ENCODE measurements at places on chromosomes 4 and X.

- DNase-seq = no peak
These were observed 41.2 kb downstream of the RASL11B start for GRCh38 chr4:52903273-52903672.

- DNase-seq = no peak
These were observed 42.3 kb downstream of the GABRB1 start for GRCh38 chr4:47073647-47074046.

- no peak for DNase-seq
These were observed 62.7 kb upstream of the SORBS2 start for GRCh38 chr4:185874516-185875230.

DNA sequence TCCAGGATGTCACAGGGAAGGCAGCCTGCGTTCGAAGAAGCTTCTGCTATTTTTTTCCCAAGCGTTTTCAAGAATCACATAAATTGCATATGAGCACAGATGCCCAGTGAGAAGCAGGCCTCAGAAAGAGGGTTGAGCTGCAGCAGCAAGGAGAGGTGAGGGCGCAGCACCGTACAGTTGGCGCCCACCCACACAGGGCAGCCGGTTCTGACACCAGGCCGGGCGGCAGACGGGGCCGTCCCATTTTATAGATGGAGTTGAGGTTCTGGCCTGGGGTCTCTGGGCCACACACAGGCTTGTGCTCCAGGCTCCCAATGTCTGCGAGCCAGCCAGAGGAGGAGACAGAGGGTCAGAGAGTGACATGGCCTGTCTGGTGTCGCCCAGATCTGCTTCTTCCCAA is 22.8 kb downstream of the CPZ start:
- no peak for DNase-seq

GRCh38 chr4:24734511-24734910 is 60.9 kb upstream of the SOD3 start:
- DNase-seq = no peak

GRCh38 chrX:30570505-30570904 is 7.1 kb downstream of the TASL start:
- no peak for DNase-seq

- DNase-seq = no peak
These were observed 73.6 kb downstream of the MED28 start for GRCh38 chr4:17688011-17688441.

DNA sequence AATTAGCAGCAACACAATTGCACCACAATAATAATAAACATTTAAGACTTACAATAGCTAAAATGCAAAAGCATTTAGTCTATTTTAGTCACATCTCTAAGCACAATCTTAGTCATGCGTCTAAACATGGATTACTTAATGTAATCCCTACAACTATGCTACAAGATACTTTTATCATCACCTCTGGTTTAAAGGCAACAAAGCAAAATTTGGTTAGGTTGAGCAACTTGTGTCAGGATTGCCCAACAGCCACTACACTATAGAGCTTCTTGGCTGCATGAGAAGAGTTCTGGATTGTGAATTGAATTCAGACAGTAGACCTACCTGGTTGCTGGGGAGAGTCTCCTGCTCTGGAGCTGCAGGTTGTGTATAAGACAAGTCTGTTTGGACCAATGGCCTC is 146.5 kb upstream of the PUDP start:
- DNase-seq = no peak

DNA sequence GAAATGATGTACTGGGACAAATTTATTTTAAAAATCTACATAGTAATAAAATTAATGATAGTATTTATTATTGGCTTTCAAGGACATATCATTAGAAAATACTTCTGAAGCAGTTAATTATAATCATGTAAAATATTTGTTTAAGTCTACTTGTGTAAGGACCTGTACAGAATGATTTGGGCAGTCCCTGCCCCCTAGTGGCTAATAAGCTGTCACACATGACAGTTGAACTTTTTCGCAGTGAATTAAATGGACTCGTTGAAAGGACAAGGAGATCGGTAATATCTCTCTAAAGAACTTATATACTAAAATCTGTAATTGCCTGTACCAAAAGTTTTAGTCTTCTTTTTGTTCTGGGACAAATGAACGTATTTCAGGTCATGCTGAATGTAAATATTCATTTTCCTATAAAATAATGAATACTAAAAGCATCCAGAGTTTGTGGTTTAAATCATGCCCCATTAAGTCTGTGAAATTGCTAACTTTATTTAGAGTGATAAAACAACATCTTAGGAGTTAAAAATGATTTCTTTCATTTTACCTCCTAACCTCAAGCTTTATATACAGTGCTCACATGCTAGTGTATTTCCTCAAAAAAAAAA is 13.6 kb downstream of the EXOC1 start:
- DNase-seq = no peak

- no peak for DNase-seq
These were observed 299.5 kb downstream of the ARHGAP24 start for GRCh38 chr4:85774489-85774888.

DNA sequence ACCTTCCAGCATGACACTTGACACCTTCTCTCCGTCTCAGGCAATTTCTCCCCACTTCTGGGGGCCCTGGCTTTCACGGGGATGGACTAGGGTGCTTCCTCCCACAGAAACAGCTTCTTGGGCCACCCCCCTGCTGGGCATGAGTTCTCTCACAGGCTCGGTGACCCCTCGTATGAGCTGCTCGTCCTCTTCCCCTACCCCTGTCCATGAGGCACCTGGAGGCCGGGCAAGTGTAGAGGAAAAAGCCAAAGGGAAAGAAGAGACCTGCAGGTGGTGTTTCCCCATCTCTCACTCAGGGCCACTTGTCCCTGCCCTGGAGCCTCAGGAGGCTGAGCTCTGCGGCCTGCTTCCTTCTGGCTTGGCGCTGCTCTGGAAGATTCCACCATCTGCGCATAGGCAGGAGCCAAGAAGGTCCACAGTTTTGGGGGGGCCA is 1.9 kb upstream of the RGS12 start:
- no peak for DNase-seq

- DNase-seq = no peak
These were observed 5.4 kb upstream of the ZNF185 start for GRCh38 chrX:152892499-152892898.

GRCh38 chr4:181376058-181376457 is 867.1 kb upstream of the TENM3 start:
- DNase-seq = no peak

DNA sequence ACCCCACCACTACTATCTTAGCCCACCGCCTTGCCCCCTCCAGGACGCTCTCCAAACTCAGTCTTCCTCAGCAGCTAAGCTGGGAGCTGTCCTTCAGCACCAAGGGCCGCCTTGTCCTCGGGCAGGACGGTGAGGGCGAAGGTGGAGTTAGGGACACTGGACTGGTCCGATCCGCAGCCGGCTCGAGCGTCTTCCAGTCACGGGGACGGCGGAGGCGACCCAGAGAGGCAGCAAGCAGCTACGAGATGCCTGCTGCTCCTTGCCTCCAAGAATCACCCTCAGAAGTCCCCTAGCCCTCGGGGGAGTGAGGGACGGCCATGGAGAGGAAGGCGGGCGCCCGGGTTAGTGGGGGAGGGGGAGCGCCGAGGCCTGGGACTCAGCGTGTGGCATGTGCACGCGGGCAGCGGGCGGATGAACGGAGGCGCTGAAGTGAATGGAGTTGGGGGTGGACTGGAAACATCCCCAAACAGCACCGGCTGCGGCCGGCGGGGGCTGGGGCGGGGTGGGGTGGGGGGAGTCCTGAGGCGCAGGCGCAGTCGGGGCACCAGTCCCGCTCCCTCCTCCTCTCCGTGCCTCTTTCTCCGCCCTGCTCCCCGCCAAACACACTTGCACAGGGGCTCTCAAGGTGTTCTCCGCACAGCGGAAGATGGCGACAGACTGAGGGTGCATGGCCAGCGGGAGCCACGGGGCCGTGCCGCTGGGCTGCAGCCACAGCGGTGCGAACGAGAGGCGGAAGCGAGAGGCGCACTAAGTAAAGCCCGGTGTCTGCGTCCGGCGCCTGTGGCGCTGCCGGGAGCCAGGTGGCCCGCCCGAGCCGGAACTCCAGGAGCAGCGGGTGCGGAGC is at the start of gene NALF2:
TSS of gene NALF2 (plus strand) at position 545 of the 844 bp plus-strand sequence. CDS start 957 bp downstream, outside the sequence.
- no peak for DNase-seq

DNA sequence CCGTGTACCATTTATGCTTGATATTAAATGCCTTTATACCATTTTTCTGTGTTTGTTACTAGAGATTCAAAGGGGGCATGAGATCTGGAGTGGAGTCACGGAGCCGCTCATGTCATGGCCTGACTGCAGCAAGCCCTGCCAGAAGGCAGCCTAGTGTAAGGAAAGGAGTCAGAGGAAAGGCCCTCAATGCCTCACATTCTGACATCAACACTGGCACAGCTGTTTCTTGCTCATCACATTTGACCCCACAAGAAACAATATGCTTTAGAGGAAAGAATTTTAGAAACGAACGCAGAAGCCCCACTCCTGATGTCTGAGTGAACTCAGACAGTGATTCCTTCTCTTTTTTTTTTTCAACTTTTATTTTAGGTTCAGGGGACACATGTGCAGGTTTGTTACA is 322.4 kb upstream of the CPEB2 start:
- no peak for DNase-seq

DNA sequence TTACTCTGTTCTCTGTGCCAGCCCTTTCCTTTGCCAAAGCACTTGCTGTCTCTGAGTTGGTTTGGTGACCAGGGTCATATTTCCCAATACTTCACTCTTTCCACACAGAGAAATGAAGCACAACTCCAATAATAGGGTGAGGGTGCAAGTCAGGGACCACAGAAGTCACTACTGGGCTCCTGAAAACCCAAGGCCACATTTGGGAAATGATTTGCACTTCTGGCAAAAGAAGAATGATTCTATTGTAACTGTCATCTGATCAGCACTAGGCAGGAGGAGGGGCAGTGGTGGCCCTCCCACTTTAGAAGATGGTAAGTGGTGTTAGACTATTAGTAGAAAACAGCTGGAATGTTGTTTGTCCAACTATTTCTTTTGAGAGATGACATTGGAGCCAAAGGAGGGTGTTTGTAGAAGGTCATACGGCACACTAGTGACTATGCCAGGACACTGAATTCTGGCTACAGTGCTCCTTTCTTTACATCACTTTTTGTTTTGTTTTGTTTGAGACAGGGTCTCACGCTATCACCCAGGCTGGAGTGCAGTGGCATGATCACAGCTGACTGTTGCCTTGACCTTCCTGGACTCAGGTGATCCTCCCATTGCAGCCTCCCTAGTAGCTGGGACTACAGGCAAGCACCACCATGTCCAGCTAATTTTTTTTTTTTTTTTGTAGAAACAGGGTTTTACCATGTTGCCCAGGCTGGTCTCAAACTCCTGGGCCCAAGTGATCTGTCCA is 10.8 kb upstream of the HADH start:
- no peak for DNase-seq

DNA sequence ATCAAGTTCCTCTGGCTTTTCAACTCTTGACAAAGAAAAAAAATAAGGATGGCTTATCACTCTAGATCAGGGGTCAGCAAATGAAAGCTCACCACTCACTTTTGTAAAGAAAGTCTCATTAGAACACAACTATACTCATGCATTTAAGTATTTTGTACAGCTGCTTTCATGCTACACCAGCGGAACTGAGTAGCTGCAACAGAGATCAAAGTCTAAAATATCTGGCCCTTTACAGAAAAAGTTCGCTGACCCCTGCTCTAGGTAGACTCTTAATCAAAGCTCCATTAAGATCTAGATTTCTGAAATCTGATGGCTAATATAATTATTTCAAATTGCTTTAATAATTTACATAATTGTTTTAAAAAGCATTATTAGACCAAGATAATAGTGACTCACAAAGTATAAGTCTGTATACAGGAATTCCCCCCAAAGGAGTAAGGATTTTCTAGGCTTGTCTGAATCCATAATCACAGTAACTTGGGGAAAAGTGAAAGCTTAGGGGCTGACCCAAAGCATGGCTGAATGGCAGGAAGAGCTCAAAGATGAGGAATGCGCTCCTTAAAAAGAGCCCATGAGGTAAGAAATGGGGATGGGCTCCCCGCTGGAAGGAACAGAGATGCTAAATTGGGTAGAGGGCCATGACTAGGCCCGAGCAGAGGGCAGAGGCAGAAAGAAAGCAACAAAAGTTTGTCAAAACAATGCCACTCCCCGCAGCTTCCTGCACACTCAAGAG is 140.3 kb downstream of the SH3KBP1 start:
- no peak for DNase-seq

DNA sequence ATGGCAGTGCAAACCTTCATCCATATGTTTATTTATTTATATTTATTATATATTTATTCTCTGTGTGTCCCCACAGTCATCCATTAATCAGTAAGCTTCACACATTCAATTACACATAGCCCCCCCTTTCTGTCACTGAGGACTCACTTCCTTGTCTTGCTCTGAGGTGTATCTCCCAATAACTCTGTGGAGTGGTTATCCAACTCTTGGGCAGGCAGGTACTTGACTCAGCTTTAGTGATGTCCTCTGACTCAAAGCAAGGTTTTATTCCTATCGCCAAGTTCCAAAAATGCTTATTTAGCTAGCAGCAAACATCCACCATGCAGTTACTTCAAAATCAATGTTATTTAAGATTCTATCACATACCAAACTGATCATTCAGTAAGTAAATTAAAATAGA is 25.2 kb upstream of the NDP start:
- DNase-seq = no peak

- no peak for DNase-seq
These were observed 386.3 kb downstream of the DMD start for GRCh38 chrX:32825009-32825408.

GRCh38 chrX:68995780-68996551 is 167.1 kb downstream of the EFNB1 start:
- DNase-seq = no peak

GRCh38 chrX:131894995-131895394 is 128.1 kb upstream of the STK26 start:
- DNase-seq = no peak

DNA sequence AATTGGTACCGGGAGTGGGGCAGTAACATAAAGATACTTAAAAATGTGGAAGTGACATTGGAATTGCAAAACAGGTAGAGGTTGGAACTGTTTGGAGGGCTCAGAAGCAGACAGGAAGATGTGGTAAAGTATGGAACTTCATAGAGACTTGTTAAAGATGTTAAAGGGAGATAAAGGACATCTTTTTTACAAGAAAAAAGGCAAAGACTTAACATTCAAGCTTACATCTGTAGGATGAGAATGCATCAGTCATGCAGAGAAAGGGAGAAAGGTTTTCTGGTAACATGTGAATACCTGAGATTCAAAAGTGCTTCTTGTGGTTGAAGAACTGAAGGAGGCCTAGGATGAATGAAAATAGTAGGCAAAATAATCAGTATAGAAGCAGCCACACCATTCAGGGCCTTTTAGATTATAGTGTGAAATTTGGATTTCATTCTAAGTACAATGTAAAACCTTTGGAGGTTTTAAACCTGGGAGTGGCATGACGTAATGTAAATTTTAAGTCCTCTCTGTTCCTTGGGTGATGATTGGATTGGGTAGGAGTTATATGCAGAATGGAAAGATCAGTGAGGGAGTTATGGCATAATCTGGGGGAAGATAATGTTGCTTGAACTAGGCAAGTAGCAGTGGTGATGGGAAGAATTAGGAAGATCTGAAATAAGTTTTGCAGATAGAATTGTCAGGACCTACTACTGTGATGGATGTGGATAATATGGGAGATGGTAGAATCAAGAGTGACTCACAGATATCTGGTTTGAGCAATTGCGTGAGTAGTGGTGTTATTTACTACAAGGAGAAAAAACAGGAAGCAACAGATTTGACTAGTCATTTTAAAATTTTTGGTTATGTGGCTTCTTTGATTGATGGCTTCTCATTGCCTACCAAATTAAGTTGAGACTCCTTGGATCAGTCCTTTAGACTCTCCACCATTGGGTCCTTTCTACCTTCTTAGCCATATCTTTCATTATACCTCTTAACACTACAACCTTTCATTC is 138.7 kb downstream of the VSIG4 start:
- DNase-seq = no peak

All from activated CD8-positive, alpha-beta memory T cell treated with anti-CD3 and anti-CD28 coated beads for 4 hours (primary cell).